Activated CD4-positive, alpha-beta T cell treated with anti-CD3 and anti-CD28 coated beads, Interleukin-2, amount 50 U/mL, for 1 hour (primary cell): ENCODE measurements at places on chromosomes 5 and 9.

DNA sequence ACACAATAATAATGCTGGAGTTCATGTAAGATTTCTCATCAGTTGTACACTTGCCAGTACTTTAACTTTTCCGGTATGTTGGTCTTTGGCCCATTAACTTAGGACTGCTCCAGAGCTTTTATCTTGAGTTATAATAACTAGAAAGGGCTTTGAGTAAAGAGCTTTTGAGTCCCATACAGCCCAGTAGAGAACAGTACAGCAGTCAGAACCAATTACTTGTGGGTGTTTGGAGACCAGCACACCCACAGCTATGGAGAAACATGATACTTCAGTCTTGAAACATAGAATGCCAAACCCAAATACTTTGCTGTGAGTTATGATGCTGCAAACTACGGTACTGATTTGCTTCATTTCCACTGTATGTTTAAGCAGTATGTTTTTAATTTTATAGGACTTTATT lies 374.3 kb downstream of the CCDC171 start:
- DNase-seq, result no peak

- no peak for DNase-seq
These were observed 66.8 kb downstream of the RASGEF1C start for GRCh38 chr5:180142021-180142765.

DNA sequence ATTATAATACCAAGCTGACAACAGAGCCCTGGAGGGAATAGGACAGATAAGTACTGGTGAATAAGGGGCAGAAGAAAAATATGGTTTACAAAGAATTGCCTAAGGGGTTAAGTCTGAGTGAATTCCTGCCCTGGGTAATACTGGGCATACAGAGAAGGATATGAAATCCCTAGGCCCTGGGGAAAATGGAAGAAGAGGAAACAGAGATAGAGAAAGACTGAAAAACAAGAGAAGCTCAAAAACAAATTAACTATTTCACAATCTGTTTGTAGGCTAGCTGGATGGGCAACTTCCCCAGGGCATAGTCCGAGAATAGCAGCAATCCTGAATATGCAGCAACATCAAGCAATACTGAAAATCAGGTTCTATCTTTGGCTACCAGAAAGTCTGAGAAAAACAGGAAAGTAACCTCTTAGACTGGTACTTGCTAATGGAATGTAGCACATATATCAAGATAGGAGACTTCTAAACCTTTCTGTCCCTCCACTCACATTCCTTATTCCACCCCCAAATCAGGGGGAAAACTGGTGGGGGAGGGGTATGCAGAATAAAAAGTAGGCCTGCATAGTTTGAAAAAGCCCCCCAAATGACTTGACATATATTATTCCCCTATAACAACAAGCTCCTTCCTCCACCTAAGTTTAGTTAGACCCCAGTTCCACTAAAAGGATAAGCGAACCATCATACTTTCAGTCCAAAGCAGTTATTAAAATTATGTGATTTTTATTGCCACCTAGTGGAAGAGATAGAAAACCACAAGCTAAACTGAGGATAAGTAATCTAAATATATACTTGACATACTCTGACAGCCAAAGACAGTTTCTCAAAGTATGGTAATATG lies 20.6 kb downstream of the SLC38A9 start:
- DNase-seq, result no peak

DNA sequence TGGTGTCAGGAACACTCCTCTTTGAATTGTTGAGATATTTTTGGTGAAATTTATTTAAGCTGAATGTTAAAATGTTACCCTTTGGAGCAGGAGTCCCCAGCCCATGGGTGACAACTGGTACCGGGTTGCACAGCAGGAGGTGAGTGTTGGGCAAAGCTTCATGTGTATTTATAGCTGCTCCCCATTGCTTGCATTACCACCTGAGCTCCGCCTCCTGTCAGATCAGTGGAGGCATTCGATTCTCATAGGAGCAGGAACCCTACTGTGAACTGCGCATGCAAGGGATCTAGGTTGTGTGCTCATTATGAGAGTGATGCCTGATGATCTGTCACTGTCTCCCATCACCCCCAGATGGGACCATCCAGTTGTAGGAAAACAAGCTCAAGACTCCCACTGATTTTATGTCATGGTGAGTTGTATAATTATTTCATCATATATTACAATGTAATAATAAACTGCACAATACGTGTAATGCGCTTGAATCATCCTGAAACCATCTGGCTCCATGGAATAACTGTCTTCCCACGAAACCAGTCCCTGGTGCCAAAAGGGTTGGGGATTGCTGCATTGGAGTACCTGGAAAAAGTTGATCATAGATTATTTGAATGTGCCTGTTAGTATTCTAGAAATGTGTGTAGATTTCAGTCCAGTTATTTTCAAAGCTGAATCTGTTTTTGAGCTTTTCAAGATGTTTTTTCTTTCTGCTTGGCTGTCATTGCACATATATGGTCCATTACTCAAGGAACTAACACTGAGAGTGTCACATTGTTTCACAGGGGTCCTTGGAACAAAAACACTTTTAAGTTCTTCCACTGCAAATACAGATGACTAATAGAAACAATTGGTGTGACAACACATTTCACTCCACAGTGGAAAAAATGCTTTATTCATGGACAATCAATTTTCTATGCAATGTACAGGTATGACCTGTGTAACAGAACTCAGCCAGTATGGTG lies 104.6 kb upstream of the TNFAIP8 start:
- DNase-seq, result no peak

DNA sequence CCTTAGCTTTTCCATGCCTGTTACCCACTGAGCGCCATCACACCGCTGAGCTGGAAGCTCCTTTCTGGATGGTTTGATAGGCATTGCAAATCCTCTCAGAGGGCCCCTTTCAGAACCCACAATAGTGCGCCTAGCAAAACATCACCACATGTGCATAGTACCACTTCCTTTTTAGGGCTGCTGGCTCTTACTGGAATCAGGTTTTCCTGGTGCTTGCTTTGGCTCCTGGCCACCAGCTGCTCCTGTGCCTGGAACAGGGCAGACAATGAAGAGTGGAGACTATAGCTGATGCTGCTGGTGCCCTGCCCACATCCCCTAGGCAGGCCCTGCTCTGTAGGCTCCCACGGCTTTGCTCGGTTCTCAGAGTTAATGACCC lies 163.6 kb upstream of the SEMA6A start:
- DNase-seq, result no peak

GRCh38 chr9:107118863-107119624 lies 164.0 kb upstream of the RAD23B start:
- no peak for DNase-seq
